Hematopoietic multipotent progenitor cell treated with erythropoietin and hydrocortisone succinate and interleukin-3 and kit ligand, for 8 days (in vitro differentiated cells): ENCODE measurements at places on chromosomes 7 and 10.

DNA sequence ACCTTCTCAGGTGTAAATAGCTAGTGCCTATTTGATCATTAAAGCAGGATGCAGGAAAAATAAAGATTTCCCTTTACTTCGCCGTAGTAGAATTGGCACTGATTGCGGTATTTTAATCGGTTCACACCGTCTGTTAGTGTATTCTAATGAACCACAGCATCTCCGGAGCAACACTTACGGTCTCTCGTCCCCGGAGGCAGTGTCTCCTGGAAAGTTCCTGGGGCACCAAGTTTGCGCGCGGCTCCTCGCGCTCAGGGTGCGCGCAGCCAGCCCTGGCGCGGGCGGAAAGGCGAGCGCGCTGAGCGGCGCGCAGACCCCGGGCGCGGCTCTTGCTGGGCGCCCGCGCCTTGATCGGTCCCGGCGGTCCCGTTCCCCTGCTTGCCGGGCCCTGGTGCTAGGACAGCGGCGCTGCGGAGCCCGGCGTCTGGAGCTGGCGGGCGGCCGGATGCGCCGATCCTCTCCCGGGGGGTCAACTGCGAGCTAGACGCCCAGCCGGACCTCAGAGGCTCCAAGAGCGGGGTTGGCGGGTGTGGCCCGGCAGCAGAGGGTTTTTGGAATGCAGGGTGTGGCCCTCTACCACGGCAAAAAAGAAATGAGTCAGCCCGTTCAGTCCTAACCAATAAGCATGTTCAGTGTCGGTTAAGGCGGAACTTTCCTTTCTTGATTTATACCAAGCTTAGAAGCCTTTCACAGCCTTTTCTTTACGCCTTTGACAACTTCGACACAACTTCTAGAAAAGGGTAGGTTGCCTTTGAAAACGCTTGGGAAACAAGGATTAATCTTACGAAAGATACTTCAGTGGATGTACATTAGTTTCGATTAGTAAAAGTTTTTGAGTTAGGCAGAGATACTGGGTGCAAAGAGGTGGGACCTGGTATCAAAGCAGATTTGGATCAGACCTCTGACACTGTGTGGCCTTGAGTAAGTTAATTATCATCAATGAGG lies 166.8 kb upstream of the ASAH2 start:
- peak; percentile 90 for DNase-seq

DNA sequence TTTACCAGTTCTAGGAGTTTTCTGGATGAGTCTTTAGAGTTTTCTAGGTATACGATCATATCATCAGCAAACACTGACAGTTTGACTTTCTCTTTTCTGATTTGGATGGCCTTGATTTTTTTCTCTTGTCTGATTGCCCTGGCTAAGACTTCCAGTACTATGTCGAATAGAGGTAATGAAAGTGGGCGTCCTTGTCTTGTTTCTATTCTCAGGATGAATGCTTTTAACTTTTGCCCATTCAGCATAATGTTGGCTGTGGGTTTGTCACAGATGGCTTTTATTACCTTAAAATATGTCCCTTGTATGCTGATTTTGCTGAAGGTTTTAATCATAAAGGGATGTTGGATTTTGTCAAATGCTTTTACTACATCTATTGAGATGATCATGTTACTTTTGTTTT lies 223.2 kb upstream of the COBL start:
- no peak for DNase-seq

DNA sequence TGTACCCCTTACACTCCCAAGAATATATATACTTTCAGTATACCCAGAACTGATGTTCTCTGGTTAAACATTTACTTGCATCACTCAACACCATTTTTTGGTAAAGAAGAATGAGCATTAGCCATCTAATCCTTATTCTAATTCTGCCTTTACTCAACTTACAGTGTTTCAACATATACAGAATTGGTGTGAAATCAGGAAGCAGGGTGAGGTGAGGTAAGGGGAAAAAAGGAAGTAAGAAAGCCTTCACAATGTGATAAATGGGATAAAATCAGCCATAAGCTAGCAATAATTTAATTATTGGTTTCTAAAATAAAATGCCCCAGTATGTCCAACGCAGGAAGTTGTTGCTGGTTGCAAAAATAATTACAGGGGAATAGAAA lies 605.4 kb downstream of the KCNMA1 start:
- no peak for DNase-seq

DNA sequence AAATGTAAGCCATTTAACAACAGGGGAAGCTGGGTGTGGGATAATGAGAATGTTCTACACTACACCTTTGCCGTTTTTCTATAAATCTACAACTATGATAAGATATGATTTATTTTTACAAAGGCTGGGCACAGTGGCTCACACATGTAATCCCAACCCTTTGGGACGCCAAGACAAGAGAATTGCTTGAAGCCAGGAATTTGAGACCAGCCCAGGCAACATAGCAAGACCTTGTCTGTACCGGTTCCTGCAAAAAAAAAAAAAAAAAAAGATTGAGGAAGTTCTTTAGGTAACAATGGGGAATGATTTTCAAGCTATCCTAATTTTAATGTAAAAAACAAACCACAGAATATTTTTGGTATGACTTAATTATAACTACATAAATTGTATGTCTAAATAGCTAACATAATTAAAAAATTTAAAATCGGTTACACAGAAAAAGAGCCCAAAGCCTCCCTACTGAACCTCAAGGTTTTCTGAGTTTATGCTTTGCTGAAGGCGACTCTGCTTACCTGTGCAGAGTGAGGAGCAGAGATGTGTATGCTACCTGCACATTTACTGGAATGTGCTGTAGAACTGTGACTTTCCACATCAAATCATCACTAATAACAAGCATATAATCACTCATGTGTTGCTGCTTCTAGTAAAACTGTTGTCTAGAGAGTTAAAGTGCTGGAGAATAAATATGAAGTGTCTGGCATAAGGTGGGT lies 163.4 kb downstream of the ATE1 start:
- DNase-seq, result no peak

DNA sequence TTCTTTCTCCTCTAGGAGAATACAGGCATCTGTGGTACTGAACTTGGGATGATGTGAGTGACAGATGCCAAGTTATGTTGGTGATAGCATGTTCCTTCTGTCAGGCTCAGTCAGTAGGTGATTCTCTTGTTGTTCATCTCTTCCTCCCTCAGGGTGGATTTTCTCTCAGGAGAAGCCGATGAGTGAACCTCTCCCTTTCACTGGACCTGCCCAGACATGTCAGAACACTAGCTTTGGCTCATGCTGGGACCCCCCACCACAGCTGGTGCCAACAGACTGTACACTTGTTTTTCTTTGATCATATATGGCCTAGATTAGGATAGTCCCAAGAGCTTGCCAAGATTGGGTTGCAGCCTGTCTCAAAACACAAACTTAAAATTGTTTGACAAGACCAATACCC lies 129.4 kb downstream of the BMPER start:
- no peak for DNase-seq

- no peak for DNase-seq
Observed at GRCh38 chr10:16597656-16598055, 76.0 kb upstream of the C1QL3 start.

- DNase-seq, result peak; percentile 65
Observed at GRCh38 chr7:63900394-63901203, 98.0 kb upstream of the ZNF722 start.

GRCh38 chr10:100158044-100158805 lies 27.6 kb downstream of the ERLIN1 start:
- no peak for DNase-seq

- no peak for DNase-seq
Observed at GRCh38 chr7:69654381-69654780, 56.1 kb downstream of the AUTS2 start.

- peak; percentile 97 for DNase-seq
Observed at GRCh38 chr7:100829150-100829716, 1.9 kb upstream of the EPHB4 start.

DNA sequence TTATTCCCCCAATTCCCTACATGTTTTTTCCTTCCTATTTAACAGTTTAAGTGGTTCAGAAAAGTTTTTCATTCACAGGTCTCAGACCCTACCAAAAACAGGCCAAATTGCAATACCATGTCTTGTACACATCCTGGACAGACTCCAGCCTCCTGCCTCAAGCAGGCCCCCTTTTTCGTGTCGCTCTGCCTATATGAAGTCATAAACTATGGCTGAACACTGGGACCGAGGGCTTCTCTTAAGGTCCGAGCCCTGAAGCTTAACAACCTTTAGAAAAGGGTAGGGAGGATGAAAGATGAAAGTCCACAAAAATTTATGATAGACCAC lies 1.4 kb downstream of the FBXW4 start:
- DNase-seq, result peak; percentile 63

GRCh38 chr7:101788517-101788916 lies 28.9 kb upstream of the CUX1 start:
- no peak for DNase-seq

DNA sequence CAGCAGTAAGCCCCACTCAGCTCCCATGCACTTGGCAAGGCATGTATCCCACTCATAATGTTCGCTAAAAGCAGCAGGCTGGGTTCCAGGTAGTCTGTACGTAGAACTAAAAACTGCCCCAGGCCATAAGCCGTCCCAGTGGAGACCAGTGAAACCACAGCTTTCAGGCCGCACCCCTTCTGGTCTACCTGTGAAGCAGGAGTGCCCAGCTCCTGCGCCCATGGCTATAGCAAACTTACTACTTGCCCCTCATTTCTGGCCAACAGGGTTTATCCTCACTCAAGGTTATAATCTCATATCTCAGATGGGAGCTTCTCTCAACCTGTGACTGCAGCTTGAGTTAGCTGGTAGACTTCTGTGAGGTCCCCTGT lies 338.2 kb upstream of the LRRTM3 start:
- DNase-seq, result no peak

DNA sequence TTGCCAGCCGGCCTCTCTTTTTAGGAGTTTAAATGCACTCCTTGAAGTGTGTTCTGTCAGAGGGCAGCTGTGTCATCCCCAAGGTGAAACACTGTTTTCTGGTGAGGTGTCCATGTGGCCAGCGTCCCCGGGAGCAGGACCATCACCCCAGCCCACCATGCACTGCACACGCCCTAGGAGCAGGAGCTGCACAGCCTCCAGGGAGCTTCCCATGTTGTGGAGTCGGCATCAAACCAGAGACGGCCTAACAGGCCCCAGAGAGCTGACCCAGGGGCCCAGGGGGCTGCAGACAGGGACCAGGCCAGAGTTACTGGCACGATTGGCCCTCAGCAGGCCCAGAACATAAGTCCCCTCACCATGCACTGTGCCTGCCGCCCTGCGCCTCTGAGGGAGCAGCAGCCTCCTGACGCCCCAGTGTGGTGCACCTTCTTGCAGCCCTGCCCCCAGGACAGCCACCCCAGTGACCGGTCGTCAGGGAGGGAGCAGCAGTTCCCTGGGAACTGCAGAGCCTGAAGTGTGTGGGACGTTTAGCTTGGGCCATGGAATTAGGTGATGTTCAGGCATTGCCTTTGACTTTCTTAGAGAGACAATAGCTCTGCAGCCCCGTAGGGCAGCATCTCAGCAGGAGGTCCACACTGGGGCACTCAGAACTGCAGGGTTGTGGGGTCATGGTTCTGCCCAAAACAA lies 97.9 kb downstream of the NKX6-2 start:
- no peak for DNase-seq

DNA sequence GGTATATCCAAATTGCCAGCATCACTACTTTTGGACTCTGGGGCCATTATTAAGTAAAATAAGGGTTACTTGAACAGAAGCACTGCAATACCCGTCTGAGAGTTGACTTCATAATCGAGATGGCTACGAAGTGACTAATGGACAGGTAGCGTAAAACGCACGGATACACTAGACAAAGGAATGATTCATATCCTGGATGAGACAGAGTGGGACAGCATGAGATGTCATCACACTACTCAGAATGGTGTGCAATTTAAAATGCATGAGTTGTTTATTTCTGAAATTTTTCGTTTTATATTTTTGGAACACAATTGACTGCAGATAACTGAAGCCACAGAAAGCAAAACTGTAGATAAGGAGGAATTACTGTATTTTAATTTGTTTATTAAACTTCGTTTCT lies 421.5 kb upstream of the LRGUK start:
- no peak for DNase-seq

GRCh38 chr7:41188163-41189130 lies 514.4 kb downstream of the INHBA start:
- DNase-seq, result no peak

GRCh38 chr7:1856888-1857441 lies 186.9 kb downstream of the ELFN1 start:
- DNase-seq, result no peak

DNA sequence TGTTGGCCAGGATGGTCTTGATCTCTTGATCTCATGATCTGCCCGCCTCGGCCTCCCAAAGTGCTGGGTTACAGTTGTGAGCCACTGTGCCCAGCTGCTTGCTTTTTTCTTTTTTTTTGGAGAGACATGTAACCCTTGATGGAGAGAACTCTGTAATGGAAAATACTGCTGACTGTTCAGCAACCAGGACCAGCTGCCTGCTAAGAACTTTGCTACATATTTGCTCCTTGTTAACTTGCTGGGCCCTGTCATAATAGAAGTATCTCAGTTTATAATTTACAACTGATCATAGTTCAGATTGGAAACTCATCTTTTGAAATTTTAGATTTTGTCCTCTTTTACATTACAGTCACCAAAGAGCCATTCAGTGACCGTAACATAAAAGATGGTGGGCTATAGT lies 34.9 kb downstream of the TASOR2 start:
- DNase-seq, result no peak

- no peak for DNase-seq
Observed at GRCh38 chr10:9301148-9301547, 1246.7 kb downstream of the GATA3 start.

- no peak for DNase-seq
Observed at GRCh38 chr7:83930262-83930661, 264.3 kb downstream of the SEMA3A start.

DNA sequence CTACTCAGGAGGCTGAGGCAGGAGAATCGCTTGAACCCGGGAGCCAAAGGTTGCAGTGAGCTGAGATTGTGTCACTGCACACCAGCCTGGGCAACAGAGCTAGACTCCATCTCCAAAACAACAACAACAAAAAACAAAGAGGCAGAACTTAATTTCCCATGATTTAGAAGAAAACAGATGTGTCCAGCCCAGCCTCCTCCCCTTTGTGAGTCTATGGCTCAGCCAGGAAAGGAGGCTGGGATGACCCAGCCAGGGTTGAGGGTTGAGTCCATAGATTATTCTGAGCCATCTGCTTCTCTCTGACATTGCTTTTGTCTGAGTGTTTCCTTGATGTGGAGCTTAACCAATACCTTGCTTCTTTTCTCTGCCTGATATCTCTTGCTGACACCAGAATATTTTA lies 994.1 kb downstream of the TYW1 start:
- no peak for DNase-seq
